ENCODE measurements at places on chromosomes 12 and 14. TPM values are rescaled to one million over a fixed set of nuclear protein-coding genes. Genes with fewer than 3 reads are reported as not detected.

DNA sequence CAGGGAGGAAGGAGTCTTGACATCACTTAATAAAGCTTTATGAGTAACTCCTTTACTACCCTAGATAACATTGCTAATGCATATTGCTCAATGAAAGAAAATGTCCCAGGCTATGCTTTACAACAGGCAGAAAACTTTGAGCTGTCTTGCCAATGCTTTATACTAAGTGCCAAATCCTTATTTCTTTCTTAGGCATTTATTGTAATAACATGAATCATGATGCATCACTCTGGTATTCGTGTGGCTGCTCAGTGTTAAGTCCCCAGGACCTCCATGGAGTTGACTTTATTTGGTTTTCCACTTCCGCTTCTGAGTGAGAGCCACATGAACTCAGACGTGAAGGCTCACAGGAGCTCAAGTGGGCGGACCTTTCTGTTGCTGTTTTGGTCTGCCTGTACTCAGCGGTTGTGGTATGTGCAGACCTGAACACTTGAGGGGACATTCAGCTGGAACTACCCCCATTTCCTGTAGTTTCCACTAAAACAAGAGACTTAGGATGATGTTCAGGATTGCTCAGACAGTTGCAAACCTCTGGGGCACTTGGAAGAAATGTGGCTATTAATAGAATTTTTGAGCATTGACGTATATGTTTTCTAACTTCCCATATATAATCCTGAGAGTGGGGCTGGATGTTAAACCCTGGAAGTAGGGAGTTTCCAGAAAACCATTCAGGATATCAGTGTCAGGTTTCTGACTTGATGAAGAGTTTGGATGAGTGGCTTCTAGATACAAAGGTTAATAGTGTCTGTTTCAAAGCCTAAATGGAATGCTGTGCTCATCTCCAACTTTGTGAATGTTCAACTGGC lies 258.6 kb downstream of the MSRB3 start:
- DNase-seq: peak; percentile 100

GRCh38 chr12:46752396-46752795 lies 73.4 kb downstream of the SLC38A4 start:
- peak; percentile 53 for DNase-seq

GRCh38 chr12:95204141-95204866 lies 13.0 kb downstream of the FGD6 start:
- peak; percentile 99 for DNase-seq

- no peak for DNase-seq
These were observed 52.0 kb downstream of the IQSEC3 start for GRCh38 chr12:118591-118990.

DNA sequence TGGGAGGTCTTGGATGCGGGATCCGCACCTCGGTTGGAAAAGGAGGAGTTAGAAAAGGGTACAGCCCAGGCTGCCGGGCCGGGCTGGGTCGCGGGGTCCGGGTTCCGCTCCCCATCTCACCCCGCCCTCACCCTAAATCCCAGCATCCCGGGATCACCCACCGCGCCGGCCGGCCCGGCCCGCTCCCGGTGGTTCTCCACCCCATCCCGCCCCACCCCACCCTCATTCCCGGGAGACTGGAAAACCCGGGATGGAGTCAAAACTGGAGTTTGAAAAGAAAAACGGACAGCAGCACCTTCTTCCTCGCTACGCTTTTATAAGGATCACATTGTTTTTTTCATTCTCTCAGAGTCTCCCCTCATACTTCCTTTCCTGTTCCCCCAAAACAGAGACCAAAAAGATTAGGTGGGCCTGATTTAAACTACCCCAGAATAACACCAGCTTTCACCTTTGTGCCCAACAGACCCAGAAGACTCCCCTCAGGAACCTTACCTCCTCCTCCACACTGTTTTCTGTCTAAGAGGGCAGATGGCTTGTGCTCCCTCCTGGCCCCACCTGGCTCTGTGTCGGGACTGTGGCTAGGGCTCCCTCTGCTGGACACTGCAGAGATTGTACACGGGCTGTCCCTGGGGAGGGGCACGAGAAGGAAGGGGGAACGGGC lies 2.8 kb downstream of the GLI1 start:
- peak; percentile 85 for DNase-seq

Gene ADAMTS20
- total RNA-seq: not detected

GRCh38 chr14:104174051-104174450 lies 35.7 kb downstream of the KIF26A start:
- DNase-seq: no peak

- DNase-seq: no peak
These were observed 10.1 kb downstream of the EIF5 start for GRCh38 chr14:103343905-103344797.

Gene MMAB
- total RNA-seq: 40.1 TPM

- DNase-seq: peak; percentile 67
These were observed 98.0 kb downstream of the BBS10 start for GRCh38 chr12:76250256-76250655.

GRCh38 chr12:110286623-110287022 lies 5.6 kb downstream of the ATP2A2 start:
- DNase-seq: no peak

DNA sequence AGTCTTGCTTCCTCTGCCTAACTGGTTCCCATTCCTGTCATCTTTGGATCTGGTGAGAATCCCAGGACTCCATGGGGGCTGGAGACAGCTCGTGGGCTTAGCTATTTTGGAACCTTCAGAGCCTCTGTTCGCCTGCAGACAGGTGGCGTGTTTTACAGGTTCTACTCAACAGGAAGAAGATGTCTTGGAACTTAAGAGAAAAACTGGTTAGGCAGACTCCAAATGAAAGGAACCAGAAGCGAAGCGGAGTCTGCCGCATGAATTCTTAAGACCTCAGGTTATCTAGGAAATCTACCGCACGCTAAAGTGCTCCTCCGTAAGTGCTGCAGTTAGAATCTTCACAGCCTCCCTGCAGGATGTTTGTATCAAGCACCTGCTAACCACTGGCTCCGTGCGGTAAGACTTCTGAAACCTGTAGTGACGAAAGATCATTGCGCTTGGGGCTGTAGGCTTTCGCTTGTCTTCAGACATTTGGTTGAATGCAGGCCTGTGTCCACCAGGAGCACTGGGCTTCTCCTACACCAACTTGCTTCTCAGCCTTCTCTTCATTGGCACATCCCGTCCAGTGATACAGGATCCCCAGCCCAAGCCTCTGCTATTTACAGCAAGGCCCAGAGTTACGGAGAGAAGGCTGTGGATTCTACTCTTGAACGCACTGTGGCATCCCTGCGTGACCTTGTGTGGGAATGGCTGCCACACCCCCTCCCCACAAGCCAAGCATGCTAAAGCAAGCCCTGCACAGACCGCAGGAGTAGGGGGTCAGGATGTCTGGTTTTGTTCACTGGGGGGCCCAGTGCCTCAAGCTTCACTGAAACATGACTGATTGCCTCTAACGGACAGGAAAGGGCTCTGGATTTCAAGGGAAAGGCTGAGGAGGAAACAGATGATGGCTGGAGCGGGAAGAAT lies 35.0 kb downstream of the ACADS start:
- no peak for DNase-seq

- DNase-seq: no peak
These were observed 27.6 kb downstream of the ETV6 start for GRCh38 chr12:11677093-11677492.

Gene OR6C2
- not detected for total RNA-seq

- DNase-seq: no peak
These were observed 1.3 kb downstream of the GPRC5A start for GRCh38 chr12:12892681-12893141.

Gene EPYC
- total RNA-seq: 0.17 TPM

- no peak for DNase-seq
These were observed 47.1 kb upstream of the MTERF2 start for GRCh38 chr12:107033758-107034739.

DNA sequence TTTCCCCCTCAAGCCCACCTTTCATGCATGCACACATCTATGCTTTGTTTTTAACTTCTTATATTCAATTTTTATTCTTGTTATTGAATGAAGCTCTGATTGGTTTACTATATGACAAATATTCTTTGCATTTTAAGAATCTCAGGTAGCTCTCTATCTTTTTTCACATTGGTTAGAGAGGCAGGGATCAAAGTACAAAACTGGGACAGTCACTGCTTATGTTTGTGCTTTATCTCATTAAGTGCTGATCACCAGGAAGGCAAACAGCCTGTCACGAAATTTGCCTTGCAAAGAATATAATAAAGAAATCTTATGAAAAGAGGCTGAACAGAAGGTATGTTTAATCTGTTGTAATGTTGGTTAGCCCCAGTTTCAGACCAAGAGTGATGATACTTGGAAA lies 29.7 kb upstream of the INSM2 start:
- DNase-seq: no peak

- DNase-seq: no peak
These were observed 967.9 kb upstream of the SEL1L start for GRCh38 chr14:82501554-82501953.

Gene CCDC175
- not detected for total RNA-seq

Gene CNTN1
- total RNA-seq: 4.9 TPM

- DNase-seq: no peak
These were observed 195.9 kb upstream of the PARP11 start for GRCh38 chr12:4068981-4069669.

- DNase-seq: no peak
These were observed 183.8 kb downstream of the TMEM132C start for GRCh38 chr12:128450810-128451209.

Gene ADAM21
- total RNA-seq: 0.49 TPM

DNA sequence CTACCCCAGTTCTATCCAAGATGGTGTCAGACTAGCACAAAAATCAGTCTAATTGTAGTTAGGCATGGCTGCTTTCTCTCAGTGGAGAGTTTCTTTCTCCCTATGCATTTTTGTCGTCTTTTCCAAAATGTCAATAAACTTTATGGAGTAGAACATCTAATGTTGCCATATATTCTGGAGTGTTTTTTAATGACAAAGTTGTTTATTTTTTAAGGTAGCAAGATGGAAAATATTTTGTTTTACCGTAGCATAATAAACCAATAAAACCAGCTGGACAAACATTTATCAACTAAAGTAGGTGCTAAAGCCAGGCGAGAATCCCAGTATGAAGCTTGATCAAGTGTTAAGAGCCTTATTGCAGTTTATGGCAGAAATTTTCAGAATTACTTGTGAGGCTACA lies 146.3 kb downstream of the TMTC2 start:
- no peak for DNase-seq
